Stimulated activated CD8-positive, alpha-beta memory T cell treated with anti-CD3 and anti-CD28 coated beads, Interleukin-15, amount 100 ng/mL, for 4 hours (primary cell): ENCODE measurements at places on chromosomes 2 and 18.

DNA sequence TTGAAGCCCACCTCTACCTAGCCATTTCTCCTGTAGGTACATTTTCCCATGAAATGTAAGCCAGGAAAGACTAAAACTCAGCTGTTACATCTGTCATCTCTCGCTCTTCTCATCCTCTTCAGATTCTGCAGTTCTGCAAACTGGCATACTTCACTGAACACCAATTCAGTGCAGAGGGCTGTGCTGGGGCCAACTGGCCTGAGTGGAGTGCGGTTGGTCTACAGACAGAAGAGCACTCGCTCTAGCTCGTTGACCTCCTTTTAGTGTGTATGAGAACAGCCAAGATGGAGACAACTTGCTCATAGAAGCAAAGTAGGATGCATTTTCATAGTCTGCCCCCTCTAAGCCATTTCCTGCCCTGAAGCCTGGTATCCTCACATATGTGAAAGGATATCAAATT is 862.6 kb downstream of the BCL11A start:
- no peak for DNase-seq

DNA sequence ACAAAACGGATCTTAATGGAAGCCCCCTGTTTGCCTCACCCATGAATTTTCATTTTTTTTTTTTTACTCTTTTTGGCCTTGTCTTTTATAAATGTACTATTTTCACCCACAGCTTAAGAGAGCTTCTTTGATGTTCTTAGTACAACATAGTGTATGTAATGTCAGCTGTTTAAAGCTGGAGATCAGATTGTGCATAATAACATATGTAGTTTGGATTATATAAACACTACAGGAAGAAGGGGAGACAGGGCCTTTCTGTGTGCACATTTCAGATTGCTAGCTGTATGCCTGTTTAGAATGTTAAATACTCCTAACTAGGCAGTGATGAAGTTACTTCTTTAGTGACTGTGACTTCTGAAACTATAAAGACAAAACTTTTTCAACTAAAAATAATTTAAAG is 2.1 kb upstream of the TANC1 start:
- no peak for DNase-seq

DNA sequence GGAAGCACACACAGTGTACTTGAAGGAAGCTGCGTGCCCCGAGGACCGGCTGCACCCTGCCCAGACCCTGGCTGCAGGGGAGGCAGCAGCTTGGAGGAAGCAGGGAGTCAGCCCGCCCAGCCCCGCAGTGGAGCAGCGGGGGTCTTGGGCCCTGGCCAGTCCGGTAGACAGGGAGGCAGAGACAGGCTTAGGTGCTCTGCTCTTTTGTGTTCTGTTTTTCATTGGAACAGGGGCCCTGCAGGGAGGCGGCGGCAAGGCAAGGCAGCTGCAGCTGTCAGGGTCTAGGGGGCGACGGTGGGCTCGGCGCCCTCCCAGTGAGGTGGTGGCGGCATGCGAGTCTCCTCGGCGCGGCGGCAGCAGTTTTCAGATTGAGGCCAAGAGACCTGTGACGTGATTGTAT is 53.3 kb upstream of the TFCP2L1 start:
- DNase-seq: no peak

DNA sequence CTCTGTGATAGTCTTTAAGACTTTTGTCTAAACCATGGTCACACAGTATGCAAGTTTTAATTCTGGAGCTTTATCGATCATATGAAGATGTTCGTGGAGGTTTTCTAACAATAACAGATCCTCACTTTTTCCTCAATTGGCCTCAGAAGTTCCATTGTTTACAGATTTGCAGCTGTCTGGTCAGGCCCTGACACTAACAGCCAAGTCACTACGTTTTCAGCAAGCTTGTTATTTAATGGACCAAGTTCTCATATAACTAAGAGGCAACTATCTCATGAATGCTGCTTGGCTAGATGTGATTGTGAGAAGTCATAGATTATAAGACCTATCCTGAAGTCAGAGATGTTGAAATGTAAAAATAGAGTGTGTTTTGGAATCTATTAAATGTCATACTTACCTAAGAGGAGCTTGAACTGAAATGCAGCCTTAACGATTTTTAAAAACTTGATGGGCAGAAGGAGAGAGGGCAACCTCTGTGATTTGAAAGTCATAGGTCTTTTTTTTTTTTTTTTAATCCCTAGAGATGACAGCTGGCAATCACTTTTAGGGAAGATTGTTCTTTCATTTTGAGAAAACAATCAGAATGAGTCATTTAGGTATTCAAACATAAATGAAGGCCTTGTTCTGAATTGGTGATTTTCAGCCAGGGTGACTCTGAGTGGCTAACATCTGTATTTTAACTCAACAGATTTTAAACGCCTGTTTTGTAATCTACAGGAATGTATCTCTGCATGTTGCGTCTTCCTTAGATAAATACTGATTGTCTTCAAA is 48.4 kb upstream of the NEMP2 start:
- DNase-seq: no peak

DNA sequence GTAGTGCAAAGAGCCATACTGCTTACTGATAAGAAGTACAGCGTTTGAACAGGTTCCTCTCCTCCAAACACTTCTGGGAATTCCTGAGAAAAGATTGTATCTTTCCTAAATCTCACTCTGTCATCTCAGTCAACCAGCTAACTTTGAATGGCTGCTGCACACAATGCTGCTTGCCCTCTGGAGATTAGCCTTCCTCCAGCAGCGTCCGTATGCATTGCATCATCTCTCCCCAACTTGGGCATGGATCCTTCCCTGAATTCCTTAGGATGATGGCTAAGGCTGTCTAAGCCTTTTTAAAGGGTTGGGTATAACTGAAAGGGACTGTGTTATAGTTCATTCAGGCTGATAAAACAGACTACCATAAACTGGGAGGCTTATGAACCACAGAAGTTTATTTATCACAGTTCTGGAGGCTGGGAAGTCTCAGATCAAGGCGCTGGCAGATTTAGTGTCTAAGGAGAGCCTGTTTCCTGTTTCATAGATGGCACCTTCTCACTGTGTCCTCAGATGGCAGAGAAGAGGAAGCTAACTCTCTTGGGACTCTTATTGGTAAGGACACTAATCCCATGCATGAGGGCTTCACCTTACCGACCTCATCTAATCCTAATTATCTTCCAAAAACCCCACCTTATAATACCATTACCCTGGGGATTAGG is 105.3 kb downstream of the PAX3 start:
- no peak for DNase-seq
